GM23248 (cell line): ENCODE measurements at places on chromosomes 4 and X. TPM values are rescaled to one million over a fixed set of nuclear protein-coding genes. Genes with fewer than 3 reads are reported as not detected.

Gene PPP2R3B
- polyA plus RNA-seq: 4.7 and 7.4 TPM in 2 replicates

Gene PAGE4
- polyA plus RNA-seq: not detected in 2 replicates

Gene FANCB
- 4.2 and 4.8 TPM in 2 replicates for polyA plus RNA-seq

Gene MAGED1
- polyA plus RNA-seq: 351 and 357 TPM in 2 replicates

Gene SH3D19
- 29.1 and 36.5 TPM in 2 replicates for polyA plus RNA-seq

Gene SSX4B
- polyA plus RNA-seq: not detected in 2 replicates

Gene OFD1
- 9.6 and 10.4 TPM in 2 replicates for polyA plus RNA-seq
